ENCODE measurements at places on chromosomes 1 and 21.

GRCh38 chr1:23838401-23838866 is 13.2 kb upstream of the HMGCL start:
- no peak for DNase-seq

DNA sequence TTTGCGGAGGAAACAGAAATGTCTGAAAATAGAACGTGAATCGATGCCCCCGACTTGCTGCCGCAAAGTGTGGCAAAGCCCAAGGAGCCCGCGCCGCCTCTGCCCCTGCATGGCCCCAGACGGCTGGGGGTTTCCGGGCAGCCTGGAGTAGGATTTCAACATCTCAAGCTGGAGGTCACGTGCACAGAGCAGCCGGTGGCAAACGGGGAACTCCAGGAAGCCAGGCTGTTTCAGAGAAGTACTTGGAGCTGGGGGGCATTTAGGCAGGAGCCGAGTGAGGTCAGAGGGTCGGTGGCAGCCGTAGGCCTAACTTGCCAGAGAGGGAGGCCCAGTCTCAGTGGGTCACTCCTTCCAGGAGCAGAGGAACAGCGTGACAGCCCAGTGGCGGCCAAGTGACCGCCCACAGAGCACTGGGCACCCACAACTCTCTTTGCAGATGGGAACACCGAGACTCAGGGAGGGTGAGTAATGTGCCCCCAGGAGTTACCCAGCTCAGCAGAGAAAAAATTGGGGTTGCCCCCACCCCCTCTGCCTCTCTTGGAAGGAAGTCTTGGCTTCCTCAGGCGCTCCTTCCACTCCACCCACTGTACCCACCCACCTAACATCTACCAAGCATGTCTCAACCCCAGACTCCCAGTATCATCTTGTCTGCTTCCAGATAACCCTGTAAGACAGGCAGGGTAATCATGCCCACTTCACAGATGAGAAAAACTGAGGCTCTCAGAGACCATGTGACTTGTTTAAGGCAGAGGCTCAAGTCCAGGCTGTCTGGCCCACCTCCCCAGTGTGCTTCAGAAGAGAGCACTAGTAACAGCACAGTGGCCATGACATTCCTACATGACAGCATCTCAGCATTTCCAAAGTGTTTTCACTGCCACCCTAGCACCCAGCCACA is 179.4 kb downstream of the HIVEP3 start:
- DNase-seq, result peak; percentile 66

GRCh38 chr1:211739671-211740411 is 64.4 kb upstream of the NEK2 start:
- no peak for DNase-seq

DNA sequence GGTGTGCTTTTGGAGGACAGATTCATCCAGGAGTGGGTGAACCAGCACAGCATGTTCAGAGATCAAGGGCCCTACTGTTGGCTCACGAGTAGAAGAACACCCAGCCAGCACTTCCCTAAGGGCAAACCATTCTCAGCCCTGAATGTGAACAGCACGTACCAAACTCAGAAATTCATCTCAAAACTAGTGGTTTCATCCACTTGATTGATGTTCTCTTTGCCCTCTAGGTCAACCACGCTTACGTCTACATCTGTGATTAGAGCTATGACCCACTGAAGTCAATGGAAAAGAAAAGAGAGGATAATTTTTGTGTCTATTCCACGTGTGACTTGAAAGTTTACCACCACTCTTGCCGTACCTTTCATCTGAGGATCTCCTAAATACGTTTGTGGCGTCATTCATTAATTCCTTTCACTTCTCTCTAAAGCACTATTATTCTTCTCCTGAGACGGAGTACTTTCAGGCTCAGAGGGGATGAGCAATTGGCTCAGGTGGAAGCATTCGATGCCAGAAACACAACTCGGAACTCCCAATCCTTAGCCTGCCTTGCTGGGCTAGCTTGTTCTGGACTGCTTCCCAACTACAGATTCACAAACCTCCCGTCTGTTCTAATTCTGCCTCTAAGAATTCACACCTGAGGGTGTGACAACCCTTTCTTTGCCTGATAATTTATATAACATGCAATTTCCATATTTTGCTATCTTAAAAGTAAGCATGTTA is 57.3 kb upstream of the HIVEP3 start:
- no peak for DNase-seq

GRCh38 chr1:101497881-101498559 is 261.2 kb downstream of the S1PR1 start:
- DNase-seq, result no peak

DNA sequence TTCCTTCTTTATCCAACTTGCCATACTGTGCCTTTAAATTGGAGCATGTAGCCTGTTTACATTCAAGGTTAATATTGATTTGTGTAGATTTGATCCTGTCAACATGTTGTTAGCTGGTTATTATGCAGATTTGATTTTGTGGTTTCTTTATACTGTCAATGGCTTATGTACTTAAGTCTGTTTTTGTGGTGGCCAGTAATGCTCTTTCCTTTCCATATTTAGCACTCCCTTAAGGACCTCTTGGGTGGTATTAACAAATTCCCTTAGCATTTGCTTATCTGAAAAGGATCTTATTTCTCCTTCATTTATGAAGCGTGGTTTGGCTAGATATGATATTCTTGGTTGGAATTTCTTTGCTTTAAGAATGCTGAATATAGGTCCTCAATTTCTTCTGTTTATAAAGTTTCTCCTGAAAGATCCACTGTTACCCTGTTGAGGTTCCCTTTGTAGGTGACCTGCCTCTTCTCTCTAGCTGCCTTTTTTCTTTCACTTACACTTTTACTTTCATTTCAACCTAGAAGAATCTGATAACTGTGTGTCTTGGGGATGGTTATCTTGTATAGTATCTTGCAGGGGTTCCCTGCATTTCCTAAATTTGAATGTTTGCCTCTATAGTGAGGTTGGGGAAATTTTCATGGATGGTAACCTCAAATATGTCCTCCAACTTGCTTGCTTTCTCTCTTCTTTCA is 86.9 kb upstream of the NEGR1 start:
- DNase-seq, result no peak

DNA sequence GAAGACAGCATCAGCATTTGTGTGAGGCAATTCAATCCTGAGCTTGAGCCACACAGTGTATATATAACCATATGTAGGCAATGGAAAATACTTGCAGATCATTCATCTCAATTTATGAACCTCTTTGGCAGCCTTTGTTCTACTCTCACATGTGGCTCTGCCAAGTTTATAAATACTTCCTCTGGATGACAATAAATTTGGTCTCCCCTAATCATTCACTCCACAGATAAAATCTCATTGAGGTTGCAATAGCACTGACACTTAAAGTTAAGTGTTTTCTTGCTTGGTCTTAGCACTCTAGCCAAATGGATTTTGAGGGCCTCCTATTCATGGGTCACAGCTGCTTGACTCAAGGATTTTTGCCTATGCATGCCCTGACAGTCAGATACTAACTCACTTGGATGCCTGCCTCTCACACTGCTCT is 136.6 kb upstream of the VANGL1 start:
- DNase-seq, result no peak

- no peak for DNase-seq
Measured at GRCh38 chr1:36968730-36969129, 65.6 kb downstream of the GRIK3 start.

DNA sequence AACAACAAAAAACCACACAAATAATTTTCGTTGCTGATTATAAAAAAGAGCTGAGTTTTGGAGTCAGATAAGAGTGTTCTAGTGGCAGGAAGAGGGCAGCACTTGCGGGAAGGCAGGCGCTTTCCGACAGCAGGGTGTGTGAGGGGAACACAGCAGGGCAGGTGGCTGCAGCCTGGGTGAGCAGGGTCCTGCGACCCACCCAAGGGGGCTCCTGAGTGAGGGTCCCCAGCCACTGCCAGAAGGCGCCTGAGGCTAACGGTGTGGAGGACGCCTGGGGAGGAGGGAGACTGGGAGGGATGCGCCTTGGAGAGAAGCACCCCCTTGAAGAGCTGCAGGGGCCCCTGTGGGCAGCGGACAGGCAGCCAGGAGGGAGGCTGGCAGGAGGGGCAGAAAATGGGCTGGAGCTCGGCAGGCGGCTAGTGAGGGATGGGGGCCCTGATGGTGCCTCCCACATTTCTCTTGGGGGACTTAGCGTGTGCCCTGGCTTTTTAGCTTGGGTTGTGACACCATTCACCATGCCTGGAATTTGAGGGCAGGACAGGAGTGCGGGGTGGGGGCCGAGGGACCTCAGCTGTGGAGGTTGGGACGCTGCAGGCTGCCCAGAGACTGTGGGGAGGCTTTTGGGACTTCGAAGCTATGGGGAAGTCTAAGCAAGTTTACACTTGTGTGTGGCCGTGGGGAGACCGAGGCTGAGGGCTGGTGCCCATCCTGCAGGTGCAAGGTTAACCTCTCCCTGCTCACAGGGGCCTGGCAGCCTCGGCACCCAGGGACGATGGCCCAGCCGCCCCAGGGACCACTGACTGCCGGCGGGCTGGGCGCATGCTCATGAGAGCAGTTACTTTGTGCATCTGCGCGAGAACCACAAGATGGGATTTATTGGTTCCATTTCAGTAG is 111.4 kb downstream of the SIK1 start:
- DNase-seq, result no peak

GRCh38 chr1:93662481-93663207 is 19.0 kb downstream of the BCAR3 start:
- DNase-seq, result no peak

GRCh38 chr21:29777160-29777559 is 162.6 kb downstream of the GRIK1 start:
- no peak for DNase-seq

DNA sequence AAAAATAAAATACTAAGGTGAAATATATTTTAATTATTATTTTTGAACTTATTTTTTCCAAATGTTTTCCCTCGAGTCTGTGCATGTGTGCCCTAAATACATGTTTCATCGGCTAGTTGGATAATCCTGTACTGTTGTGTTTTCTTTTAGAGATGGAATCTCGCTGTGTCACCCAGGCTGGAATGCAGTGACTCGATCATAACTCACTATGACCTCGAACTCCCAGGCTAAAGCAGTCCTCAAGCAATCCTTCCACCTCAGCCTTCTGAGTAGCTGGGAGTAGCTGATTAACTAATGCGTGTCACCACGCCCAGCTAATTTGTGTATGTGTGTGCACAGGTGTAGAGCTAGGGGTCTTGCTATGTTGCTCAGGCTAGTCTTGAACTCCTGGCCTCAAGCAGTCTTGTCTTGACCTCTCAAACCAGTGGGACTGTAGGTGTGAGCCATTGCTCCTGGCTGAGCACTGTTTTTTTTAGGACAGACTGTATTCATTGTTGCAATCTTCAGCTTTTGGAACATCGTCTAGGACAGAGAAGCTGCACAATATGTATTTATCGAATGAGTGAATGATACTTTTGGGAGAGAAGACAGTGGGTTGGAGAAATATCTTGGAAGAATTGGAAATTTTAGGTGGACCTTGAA is 4.8 kb upstream of the TMCO1 start:
- DNase-seq, result peak; percentile 61

DNA sequence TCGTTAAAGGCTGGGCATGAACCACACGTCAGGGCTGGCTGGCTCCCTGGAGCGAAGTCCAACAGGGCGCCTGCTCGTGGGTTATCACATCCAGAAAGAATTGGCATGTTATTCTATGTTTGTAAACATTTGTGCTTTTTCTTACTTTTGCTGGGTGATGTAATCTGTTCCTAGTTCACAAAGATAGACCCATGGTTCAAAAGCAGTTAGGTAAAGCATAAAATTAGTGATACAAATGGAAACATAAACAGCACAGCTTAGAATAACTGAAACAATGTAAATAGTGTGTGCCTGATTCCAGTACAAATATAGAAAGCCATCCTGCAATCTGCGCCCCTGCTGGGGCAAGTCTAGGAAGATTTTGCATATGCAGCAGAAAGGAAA is 184.0 kb upstream of the C1orf174 start:
- no peak for DNase-seq

- DNase-seq, result no peak
Measured at GRCh38 chr1:29282924-29283803, 46.8 kb downstream of the PTPRU start.

DNA sequence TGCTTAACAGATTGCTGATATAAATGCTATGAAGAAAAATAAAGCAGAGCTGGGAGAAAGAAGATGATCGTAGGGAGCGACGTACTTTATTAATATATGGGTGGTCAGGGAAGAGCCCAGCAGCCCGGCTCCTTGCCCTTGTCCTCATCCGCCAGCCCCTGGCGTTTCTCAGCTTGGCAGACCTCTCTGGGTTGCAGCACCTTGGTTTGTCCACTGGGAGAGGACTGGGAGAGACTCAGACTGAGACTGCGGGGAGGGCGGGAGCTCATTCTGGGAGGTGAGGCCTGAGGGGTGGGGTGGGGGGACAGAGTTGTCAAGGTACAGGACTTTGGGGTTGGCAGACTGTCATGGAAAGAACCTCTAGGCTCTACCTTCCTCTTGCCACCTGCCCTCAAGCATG is 3.3 kb upstream of the S100A3 start:
- no peak for DNase-seq

GRCh38 chr21:33894736-33895288 is 20.8 kb downstream of the ATP5PO start:
- DNase-seq, result peak; percentile 62

- DNase-seq, result no peak
Measured at GRCh38 chr1:90486134-90486824, 230.8 kb downstream of the BARHL2 start.

GRCh38 chr1:202565890-202566602 is 144.2 kb downstream of the SYT2 start:
- DNase-seq, result no peak

DNA sequence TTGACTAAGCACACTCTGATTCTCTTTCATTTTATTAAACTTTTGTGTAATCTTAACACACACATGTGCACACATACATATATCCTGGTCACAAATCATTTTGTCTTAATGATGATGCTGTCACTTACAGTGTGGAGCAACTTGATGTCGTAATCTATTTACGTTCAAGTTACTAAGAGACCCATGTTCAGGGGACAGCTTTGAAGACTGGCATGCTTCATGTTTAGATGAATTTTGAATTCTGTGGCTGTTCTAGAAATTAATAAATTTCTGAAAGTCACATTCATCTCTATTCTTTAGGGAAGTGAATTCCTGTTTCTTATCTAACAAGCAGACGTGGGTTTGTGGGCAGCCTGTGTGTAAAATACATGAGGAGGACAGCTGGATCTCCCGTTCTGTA is 1637.8 kb downstream of the PLA2G4A start:
- DNase-seq, result no peak

DNA sequence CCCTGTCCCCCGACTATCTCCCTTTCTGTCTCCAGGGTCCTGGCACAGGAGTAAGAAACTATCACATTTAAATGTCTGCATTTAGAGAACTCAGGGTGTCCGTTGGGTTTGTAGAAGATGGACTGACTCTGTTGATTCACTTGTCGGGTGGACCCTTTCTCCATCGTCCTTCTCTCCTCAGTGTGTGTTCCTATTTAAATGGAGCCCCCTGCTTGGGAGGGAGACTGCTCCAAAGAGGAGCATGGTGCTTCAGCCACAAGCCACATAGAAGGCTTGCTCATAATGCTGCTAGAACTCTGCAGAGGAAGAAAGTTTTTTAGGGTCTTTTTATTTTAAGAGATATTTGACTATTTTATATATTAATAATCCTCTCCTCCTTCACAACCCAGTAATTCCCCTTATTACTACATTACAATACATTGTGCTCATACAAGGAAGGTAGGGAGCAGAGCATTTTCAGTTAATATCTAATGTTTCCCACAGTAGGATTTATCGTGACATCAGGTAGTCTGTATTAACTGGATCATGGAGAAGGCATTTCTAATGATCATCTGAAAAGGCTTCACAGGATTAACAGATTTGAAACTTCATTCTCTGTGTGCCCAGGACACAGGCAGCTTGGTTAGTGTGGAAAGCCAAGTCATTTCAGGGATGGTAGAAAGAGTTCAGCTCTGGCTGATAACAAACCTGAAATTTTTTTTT is 13.8 kb downstream of the FGGY start:
- no peak for DNase-seq
